Activated CD4-positive, alpha-beta T cell treated with anti-CD3 and anti-CD28 coated beads for 4 hours (primary cell): ENCODE measurements at places on chromosomes 12 and 14.

- no peak for DNase-seq
Observed at GRCh38 chr12:71164166-71164565, 6.4 kb upstream of the TSPAN8 start.

DNA sequence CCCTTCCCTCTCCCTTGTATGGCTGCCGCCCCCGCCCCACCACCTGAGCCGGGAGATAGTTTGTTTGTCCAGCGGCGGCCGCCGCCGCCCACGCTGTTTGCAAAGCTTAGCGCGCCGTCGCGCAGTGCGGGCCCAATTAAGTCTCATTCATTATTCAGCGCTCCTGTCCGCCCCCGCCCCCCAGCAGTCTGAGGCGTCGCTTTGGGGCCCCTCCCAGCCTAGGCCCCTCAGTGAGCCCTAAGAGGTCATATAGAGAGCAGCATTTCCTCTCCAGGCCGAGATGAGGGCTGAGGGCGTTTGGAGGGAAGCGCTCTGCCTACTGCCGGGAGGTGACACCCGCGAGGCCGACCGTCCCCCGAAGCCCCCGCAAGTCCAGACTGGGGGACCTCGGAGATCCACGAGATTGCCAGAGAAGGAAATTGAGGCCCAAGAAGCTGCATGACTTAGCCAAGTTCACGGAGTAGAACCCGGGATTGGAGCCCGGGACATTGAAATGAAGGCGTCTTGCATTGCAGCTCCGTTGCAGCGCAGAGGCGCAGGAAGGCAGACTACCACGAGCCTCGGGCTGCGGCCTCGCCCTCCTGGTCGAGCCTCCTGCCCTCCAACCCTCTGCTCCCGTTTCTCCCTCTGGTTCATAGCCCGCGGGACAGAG is at the start of gene DNAJC22:
Gene DNAJC22 (plus strand): TSS at position 230 of the 652 bp plus-strand sequence. CDS start 1,985 bp downstream, outside the sequence.
- DNase-seq = peak; percentile 24

GRCh38 chr14:44494137-44494536 is 12.9 kb downstream of the FSCB start:
- DNase-seq = no peak

DNA sequence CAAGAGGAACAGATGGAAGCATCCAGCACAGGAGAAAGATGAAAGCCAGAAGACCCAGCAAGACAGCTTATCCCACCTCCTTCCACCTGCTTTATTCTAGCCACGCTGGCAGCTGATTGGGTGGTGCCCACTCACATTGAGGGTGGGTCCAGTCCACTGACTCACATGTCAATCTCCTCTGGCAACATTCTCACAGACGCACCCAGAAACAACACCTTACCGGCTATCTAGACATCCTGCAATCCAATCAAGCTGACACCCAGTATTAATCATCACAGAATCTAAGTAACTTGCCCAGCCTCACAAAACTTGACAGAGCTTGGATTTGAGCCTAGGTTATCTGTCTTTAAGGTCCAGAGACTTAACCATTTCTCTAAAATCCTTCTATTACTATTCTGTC is 208.9 kb downstream of the PAH start:
- no peak for DNase-seq

DNA sequence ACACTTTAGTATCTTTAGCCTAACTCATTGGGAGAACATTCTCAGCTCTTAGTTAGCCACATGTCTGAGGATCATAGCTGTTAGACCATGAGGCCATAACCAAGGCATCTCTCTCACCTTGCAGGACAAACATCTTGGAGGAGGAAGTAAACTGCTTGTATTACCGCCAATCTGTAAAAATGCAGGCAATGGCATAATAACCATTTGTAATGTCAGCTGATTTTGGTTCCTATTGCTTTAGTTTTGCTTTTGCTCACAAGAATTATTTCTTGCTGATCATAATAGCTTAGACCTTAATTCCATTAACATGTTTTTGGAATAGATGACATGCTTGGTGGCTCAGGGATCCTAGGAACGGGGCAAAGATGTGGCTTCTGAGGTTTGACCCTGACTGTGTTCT is 16.4 kb upstream of the GSG1 start:
- DNase-seq = no peak

GRCh38 chr12:85803923-85804322 is 32.3 kb downstream of the RASSF9 start:
- no peak for DNase-seq
